Chondrocyte (in vitro differentiated cells): ENCODE measurements at places on chromosomes 6 and 20. TPM values are rescaled to one million over a fixed set of nuclear protein-coding genes. Genes with fewer than 3 reads are reported as not detected.

DNA sequence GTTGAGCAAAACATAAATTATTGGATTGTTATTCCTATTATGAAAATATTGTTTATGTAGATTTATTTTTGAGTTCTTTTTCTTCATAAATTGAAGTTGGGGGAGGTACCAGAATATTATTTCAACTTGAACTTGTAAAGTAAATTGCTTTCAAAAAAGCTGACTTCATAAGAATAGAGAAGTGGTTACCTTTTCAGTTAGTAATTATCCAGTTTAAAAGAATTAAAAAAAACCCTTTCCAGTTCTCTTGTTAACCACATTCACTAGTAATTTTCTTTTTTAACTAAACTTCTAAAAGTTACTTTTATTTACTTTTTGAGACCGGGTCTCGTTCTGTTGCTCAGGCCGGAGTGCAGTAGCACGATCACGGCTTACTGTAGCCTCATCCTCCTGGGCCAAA is 124.3 kb downstream of the CDKAL1 start:
- no peak for DNase-seq

GRCh38 chr6:167285077-167285770 is 5.9 kb upstream of the UNC93A start:
- DNase-seq, result no peak

GRCh38 chr6:164502833-164503232 is 806.6 kb downstream of the C6orf118 start:
- DNase-seq, result no peak

- no peak for DNase-seq
Measured at GRCh38 chr20:52217689-52218395, 26.3 kb upstream of the ZFP64 start.

DNA sequence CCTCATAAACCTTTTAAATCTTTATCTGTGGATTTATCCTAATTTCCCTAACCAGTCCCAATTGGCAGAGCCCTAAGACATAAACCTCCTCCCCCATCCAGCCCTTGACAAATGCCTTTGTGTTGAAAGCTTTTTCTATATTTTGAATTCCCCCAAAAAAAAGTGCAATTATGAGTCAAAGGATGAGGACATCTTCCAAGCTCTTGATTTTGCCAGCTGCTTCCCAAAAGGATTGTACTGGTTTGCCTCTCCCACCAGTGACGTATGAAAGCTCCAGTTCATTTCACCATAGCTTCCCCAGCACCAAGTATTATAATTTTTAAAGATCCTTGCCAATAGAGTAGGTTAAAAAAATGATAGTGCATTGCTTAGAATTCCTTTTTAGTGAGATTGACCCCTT is 38.9 kb downstream of the SIRPA start:
- DNase-seq, result no peak

LY6G6D gene
- not detected in 3 replicates for total RNA-seq

GRCh38 chr20:32522776-32523612 is 62.1 kb downstream of the NOL4L start:
- DNase-seq, result no peak

BNIP5 gene
- total RNA-seq, result not detected in 3 replicates

GRCh38 chr6:156554160-156554559 is 223.0 kb upstream of the ARID1B start:
- no peak for DNase-seq

DNA sequence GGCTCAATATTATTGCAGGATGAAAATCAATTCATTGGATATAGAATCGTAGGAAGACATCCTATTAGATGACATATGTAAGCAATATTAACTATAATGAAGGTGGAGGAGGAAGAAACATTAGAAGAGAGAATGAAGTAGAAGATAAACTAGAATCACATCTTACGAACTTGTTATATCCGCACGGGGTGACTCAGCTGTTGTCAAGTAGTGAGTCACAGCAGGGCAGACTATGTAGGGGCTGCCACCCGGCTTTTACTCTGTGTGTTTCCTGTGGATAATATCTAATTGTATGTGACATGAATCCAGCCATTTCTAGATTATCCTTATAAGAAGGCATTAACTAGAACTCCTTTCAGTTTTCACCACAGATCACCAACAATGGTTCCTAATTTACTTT is 520.2 kb downstream of the DOK5 start:
- no peak for DNase-seq

DNA sequence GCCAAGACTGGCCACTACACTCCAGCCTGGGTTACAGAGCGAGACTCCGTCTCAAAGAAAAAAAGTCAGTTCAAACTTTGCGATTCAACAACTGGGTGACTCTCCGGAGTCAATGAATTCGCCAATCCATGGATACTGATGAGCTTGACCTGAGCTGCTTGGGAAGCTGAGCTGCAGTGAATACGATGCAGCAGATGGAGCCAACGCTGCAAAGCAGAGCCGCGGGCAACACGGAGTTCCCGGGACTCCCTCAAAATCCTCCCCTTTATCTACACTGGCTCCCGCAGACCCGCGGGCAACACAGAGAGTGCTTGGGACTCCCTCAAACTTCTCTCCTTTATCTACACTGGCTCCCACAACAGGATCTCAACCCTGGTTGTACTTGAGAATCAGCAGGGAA is 62.6 kb upstream of the SALL4 start:
- no peak for DNase-seq

DNA sequence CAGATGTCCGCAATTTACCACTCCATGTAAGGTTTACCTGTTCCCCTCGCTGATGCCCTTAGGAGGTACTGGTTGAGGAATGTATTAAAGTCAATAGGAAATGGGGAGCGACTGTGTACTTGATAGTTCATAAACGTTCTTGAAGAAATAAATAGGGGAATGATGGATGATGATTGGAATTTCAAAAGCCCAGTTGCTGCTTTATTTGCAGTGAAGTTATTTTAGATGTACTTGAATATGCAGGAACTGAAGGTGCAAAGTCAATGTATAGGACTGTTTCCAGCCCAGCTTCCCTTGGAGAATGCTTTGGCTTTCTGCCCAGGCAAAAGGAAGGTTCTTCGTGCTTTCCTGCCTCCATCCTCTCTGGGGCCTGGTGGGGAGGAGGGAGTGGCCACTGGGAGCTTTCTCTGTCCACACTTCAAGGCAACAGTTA is 19.8 kb downstream of the ADGRF5 start:
- no peak for DNase-seq

DNA sequence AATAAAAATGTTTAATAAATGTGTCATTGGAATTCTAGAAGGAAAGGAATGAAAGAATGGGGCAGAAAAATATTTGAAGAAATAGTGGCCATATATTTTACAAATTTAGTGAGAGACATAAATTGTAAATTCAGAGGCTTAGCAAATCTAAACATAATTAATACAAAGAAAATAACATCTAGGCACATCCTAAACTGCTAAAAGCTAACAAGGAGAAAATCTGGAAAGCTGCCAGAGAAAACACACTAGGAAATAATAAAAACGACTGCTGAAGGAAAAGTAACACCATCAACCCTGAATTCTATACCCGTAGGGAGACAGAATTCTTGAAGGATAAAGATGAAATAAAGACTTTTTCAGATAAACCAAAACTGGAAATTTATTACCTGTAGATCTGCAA is 23.8 kb downstream of the CYB5R4 start:
- DNase-seq, result no peak

GRCh38 chr6:15252195-15252594 is 6.3 kb downstream of the JARID2 start:
- no peak for DNase-seq

CD109 gene
- total RNA-seq, result 25.4 to 33.1 TPM (median 26.0 TPM) in 3 replicates

DNA sequence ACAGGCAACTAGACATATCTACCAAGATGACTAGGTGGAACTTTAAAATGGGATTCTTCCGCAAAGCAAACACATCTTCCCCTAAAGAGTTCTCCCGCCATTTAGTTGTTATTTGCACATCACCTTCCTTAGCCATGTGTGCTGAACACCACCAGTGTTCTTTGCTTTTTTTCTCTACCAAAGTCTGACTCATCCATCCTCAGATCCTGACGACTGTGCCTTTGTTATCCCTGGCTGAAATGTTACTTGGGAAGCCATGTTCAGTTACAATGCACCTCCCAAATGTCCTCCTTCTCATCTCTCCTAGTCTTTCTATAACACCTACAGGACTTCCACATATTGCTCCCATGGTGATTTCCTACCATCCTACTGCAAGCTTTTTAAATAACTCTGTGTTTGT is 593.5 kb upstream of the ARID1B start:
- no peak for DNase-seq

B3GALT4 gene
- total RNA-seq, result 6.5 to 9.2 TPM (median 7.3 TPM) in 3 replicates

LY6G6C gene
- total RNA-seq, result 0.30 TPM in 1 of 3 replicates, not detected in the others

ZNF334 gene
- 4.7 to 6.6 TPM (median 4.8 TPM) in 3 replicates for total RNA-seq

GRCh38 chr6:43187821-43188220 is 5.8 kb downstream of the CUL9 start:
- DNase-seq, result peak; percentile 47

SMOC2 gene
- total RNA-seq, result 56.3 to 148 TPM (median 145 TPM) in 3 replicates

TTI1 gene
- total RNA-seq, result 10.6 to 16.1 TPM (median 10.8 TPM) in 3 replicates

- no peak for DNase-seq
Measured at GRCh38 chr6:157148391-157149323, 174.7 kb downstream of the TMEM242 start.

DNA sequence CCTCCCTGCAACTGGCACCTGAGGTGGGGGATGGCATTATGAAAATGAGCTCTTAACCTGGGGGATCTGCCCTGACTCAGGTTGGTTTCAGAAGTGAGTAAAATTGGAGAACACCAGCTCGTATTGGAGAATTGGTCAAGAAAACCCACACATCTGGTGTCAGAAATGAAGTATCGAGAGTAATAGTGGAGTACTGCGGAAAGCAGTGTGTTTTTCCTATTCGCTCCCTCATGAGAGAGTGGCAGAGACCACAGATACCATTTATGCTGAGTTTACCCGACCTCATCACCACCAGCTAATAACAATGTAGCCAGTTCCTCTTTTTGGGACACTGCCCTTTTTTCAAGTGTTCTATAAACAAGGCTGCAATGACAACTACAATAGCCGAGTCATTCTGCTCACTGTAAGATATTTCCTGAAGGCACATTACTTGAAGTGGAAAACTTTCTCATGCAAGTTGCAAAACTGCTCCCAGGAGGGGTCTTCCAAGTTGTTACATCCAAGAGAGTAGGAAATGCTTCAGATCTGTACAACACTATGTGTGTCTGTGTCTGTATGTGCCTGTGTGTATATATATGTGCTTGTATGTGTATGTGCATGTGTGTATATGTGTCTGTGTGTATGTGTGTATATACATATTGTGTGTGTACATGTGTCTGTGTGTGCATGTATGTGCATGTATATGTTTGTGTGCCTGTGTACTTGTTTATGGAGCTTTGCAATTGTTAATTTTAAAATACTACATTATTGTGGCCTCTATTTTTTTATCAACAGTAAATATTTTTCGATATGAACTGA is 106.0 kb upstream of the CST7 start:
- DNase-seq, result no peak

DNA sequence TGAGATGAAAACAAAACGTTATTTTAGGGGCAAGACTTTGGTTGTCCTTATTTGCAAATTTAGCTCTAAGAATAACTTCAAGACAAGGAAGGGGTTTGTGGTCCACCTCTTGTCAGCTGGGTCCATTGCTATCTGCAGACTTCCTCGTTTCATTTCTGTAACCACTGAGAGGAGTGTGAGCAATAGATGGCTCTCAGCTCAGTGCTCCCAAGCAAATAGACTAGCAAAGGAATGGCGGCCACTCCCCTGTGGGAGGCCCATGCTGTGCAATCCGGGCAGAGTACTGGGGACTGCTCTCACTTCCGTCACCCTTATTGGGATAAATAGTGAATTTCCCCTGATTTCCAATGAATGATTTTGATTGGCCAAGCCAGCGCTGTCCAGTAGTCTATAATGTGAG is 176.6 kb downstream of the ZDHHC14 start:
- DNase-seq, result no peak

DNA sequence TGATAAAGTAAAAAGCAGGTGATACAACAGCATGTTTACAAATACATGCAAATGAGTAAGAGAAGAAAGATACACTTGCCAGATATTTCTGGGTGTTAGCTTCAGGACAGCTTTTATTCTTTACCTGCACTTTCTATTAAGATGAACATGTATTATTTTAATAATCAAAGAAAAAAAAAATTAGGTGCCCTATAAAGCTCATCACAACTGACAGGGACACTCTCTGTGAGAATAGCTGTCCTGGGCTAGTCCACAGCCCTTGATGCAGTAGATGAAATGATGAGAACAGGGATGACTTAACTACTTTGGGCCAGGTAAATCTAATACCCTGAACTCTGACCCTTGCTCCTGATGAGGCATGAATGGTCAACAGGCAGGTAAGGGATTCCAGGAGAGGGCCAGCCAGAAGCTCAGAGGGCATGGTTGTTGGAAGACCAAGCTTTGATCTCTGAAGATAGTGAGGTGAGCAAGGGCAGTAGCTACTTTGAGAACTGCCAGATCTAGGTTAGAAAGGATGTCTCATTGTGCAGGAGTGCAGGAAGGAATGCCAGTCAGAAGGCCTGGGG is 15.6 kb downstream of the NSFL1C start:
- no peak for DNase-seq

PRDM13 gene
- not detected in 3 replicates for total RNA-seq

- no peak for DNase-seq
Measured at GRCh38 chr6:135397172-135397952, 100.2 kb downstream of the AHI1 start.

TMEM151B gene
- total RNA-seq, result 0.05 TPM in 1 of 3 replicates, not detected in the others

DNA sequence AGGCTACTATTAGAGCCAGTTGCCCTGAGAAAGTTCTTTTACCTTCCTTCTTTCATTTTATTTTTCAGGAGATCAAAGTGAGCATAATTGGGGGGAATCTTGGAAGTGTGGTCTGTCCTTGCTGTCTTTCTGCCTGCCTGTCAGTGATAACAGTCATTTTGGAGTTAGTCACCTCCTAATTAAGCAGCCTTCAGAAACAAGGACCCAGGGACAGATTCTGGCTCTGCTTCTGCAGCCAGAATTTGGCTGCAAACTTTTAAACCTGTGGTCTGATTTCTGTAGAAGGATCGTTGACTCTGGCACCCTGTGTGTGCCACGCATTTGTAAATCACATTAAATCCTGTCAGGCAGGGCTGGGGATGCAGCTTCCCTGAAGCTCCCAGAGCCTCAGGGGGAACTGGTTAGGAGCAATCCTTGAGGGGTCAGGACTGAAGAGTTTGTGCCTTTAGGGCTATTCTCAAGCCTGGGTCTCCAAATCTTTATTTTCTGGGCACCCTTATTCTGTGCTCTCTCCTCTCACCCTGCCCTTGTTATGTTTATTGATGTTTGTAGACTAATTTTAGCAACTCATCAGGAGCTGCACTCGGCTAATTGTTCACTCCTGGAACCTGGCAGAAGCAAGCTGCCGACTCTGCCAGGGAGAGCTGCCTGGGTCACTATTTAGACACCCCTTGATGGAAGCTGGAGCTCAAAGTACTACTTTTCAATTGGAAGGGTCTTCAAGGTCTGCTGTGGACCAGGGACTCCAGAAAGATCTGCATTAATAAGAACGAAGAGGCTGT is 6.8 kb downstream of the NOX3 start:
- DNase-seq, result no peak

NCOA6 gene
- total RNA-seq, result 21.5 to 43.3 TPM (median 42.3 TPM) in 3 replicates

SLC22A3 gene
- 1.4 to 1.6 TPM (median 1.4 TPM) in 3 replicates for total RNA-seq

DNA sequence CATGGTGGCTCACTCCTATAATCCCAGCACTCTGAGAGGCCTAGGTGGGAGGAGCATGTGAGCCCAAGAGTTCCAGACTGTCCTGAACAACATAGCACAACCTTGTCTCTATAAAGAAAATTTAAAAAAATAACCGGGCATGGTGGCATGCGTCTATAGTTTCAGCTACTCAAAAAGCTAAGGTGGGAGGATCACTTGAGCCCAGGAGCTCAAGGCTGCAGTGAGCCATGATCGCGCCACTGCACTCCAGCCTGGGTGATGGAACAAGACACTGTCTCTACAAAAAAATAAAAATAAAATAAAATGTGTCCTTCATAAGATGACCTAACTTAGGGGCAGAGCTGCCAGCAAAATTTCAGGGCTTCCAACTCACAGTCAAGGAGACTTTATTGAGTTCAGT is 12.6 kb downstream of the ID4 start:
- DNase-seq, result no peak

CD40 gene
- 2.4 to 2.5 TPM in 2 of 3 replicates, not detected in the other for total RNA-seq

EPB41L1 gene
- 41.1 to 42.7 TPM (median 42.1 TPM) in 3 replicates for total RNA-seq
